NCI-H774 (cell line): ENCODE measurements at places on chromosomes 1 and 21.
A peak's percentile ranks its signal among the peaks of the same experiment; 100 is the strongest.

GRCh38 chr1:116265931-116266863 lies 106.8 kb upstream of the ATP1A1 start:
- no peak for DNase-seq

- no peak for DNase-seq
Measured at GRCh38 chr1:67427947-67428346, 2.3 kb downstream of the SERBP1 start.

DNA sequence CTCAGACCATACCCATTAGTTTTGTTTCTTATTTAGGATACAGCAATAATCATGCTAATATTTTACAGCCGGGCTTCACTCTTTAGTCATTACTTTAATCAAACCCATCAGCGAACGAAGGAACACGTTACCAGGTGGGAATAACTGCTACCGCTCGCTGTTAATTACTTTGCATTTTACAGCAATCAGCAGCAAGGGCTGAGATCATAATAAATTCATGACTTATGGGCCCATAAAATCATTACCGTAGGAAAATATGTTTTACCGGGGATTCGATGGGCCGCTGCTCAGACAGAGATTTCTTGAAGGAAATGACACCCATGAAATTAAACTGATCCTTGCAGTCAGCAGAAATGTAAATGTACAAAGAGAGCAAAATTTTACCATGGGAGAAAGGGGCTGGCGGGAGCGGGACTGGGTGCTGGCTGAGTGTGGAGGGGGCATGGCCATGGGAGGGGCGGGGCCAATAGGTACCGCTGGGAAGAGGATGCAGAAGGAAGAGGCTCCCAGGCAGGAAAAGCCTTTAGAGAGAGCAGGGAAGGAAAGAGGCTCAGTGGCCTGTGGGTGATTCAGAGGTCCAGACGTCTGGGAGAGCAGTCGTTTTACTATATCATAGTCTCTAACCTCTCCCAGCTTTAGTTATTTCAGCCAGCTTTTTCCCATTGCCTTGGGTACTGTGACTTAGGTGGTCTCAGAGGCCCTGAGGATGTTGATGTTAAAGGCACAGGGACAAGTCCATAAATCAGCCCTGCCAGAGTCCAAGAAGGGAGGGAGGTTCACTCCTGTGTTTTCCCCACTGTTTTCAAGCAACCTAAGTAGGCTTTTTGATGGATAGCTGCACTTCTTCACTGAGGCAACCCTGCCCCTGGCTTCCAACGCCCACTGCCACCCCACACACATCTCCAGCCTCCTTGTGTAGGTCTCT lies 258.9 kb downstream of the SEC16B start:
- no peak for DNase-seq

DNA sequence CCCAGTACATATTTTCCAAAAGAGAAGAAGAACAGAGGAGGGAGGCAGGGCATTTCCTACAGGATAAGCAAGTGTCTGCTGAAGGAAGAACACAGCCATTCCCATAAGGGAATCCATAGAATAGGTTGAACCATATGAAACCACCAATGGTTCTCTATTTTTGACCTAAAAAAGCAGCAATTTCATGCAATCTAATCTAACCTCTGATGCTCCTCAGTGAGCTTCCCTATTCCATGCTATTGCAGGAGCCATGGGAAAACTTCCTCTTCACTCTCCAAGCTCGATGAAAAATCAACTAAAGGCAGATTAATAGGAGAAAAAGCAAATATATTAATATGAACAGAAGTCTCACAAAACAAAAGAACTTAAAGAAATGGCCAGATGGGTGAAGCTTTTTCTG lies 50.5 kb downstream of the SIPA1L2 start:
- no peak for DNase-seq

GRCh38 chr1:53315456-53316423 lies 12.1 kb downstream of the LRP8 start:
- no peak for DNase-seq

GRCh38 chr1:156146020-156146768 lies 7.2 kb upstream of the SEMA4A start:
- DNase-seq: peak; percentile 65

DNA sequence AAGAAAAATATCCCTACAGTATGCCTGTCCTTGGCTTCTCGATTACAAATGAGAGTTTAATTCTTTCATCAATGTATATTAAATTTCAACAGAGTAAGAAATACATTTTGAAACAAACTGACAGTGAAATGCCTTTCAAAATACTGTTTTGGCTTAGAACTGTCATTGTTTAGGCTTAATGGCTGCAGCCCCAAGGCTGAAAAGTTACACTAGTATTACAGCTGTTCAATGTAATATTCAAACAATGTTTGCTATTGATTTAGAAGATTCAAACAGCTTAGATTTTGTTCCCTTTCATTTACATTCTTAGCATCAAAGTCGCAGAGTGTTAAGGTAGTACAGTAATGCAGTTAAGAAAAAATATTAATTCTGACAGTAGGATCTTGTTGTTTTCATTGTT lies 882.9 kb upstream of the ADGRL2 start:
- no peak for DNase-seq

DNA sequence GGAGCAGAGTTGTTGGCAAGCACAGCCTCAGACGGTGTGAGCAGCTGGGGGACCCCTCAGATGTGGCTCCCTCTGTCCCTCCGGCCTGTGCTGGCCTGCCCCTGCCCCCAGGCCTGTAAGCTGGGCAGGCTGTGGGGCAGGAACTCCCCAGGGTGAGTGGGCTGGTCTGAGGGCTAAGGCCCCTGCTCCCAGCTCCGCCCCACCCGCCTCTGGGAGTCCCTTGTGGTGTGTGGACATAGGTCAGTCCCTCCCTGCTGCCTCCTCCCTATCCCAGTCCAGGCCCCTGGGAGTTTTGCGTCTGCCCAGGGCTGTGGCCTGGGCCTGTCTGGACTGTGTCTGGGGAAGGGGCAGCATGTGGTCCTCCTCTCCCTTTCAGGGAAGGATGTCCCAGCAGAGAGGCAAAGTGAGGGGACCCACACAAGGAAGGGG lies 3.6 kb upstream of the VWA1 start:
- DNase-seq: no peak

DNA sequence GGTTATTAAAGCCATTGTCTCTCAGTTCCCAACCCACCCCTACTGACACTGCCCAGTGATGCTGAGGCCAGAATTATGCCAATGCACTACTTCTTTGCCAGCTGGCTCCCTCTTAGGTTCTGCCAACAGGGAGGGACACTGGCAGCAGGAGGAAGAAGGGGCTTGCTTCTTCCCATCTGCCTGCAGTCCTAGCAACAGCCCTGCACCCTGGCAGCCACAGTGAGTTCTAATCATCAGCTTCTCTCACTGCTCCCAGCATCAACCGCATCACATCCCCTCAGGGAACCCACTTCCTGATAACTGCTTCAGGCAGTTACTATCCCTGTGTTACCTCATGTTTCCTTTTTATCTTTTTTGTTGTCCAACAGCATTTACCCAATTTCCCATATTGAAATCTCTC lies 86.2 kb downstream of the UBR4 start:
- no peak for DNase-seq

DNA sequence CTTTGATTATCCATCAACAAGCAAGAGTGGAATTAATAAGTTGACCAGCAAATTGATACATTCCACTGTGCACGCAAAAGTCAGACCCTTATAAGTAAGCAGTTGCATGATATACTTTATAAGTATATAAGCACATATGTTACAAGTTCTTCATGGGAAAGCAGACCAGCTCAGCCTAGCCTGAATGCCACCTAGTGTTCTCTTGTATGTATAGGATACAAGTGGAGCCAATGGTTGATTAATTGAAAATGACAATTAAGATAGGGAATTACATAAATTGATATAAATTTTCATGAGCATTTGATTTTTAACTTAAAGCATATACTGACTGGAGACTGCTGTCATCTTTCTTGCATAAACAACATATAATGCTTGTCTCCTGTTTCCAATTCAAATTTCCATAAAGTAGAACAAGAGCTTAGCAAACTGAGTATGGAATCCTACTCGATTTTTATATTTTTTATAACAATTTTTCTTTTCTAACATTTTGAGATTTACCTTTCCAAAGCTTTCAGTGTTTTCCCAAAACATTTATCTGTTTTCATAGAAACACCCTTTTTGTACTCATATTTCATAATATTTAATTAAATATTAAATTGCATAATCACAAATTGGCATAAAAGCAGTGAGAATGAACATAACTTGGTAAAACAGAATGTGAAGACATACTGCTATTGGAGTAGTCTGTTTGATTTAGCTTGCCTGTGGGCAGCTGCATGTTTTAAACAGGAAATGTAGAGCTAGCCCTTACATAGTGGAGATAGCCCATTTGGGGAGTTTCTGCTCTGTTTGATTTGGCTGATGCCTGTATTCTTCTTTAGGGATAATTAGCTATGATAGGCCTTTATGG lies 62.8 kb downstream of the MAGI3 start:
- peak; percentile 67 for DNase-seq

DNA sequence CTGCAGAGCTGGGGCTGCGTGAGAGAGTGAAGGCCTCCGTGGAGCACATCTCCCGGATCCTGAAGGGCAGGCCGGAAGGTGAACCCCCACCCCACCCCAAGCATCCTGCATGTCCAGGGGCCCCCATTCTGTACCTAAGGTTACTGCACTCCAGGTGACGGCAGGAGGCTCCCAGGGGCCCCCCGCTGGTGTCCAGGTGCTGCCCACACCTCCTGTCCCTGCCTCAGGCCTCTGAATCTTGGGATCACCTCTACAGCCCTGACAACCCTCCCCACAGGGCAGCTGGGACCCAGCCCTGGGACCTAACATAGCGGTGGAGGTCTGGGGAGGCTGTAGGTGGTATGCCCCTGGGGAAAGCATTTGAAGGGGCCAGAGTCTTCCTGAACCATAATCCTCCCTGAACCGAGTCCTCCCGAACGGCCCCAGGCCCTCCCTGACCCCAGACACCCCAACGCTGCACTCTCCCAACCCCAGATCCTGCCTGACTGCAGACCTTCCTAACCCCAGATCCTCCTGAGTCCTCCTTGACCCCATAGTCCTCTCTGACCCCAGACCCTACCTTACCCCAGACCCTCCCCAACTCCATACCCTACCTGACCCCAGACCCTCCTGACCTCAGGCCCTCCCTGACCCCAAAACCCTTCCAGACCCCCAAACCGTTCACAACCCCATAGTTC lies 33.5 kb downstream of the TRIM11 start:
- no peak for DNase-seq

DNA sequence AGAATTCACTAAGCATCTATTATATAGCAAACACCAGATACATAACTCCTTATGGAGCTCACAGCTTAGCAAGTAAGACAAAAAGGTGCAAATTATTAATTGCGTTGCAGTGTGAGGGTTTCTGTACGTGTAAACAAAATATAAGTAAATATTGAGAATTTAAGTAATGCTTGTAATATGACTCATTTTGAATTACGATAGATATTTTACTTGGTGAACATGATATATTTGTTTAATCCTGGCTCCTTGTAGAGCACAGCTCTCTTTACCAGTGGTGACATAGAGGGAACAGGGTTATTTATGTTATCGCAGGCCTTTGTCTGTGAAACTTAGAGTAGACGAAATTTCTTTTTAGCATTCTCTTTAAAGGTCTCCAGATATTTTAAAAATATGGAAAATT lies 36.4 kb downstream of the LYPLAL1 start:
- no peak for DNase-seq

DNA sequence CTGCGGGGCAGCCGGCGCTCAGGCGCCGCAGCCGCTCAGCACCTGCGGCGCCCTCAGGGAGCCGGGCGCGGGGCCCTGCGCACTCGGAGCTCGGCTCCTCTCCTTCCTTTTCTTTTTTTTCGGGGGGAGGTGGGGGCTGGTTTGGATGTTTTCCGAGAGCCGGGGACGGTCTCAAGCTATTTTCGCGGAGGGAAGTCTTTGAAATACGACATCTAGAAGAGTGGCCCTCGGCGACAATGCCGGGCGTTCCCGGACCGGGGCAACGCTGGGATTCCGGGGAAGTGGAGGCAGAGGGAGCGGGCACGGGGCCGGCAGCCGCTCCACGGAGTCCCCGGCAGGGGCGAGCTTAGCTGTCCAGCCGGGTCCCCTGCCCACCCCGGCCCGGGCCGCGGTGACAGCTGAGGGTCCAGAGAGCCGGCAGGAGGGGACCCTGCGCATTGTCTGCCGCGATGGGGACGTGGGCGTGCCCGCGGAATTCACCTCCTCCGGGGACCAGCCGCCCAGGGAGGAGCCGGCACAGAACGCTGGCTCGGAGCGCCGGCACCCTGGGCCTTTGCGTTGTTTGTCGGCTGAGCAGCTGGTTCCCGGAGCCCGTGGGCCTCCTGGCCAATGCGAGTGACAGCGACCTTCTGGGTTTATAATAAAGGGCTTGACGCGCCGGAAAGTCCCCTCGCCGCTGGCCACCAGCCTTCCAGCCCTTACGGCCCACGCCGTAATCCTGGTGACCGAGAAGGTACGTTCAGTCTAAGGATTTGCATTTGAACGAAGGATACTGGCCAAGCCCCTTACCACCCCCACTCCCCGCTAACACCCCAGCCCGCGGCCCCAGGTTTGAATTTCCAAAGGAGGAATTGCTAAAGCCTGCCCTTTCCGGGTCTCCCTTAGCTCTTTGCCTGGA lies 582 bp downstream of the SLC37A1 start:
- no peak for DNase-seq

GRCh38 chr1:21291184-21291583 lies 921 bp upstream of the ECE1 start:
- no peak for DNase-seq

- peak; percentile 44 for DNase-seq
Measured at GRCh38 chr1:47175227-47175934, 14.5 kb downstream of the PDZK1IP1 start.

DNA sequence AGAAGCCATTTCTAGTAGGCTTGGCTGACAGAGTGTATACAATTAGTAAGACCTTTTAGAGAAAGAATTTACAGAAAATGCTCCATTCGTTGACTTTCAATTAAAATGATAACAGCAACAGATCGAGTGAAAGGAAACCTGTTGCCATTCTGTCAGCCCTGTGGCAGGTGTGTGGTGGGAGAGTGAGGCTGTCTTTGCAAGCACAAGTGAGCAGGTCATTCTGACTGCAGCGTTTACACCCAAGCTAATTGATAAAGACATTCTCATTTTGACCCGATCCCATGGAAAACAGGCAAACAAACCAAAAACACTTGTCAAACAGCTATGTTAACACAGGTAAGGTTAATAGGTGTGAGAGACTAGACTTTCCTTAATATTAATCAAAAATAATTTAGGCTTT lies 257.3 kb downstream of the PTBP2 start:
- DNase-seq: no peak

DNA sequence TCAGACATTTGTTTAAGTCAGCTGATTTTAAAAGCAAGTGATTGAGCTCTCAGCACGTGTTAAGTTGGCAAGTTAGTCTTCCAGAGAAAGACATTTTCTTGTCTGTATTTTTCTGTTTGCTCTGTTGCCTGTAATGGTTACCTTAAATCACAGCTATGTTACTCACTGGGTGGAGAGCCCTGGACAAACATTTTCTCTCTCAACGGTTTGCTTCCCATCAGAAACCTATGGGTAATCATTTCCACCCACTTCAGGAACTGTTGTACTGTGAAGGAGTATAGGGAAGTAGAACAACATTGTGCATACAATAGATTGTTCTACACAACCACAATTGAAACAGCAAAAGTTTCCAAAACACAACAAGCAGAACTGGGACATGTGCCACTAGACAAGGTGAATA lies 113.9 kb upstream of the DPT start:
- DNase-seq: no peak

- DNase-seq: no peak
Measured at GRCh38 chr21:21213297-21213696, 215.1 kb downstream of the NCAM2 start.

GRCh38 chr1:35539073-35539823 lies 18.0 kb downstream of the KIAA0319L start:
- no peak for DNase-seq
